ENCODE measurements at places on chromosomes 1 and 21. TPM values are rescaled to one million over a fixed set of nuclear protein-coding genes. Genes with fewer than 3 reads are reported as not detected.

The PITHD1 gene
- 86.4 TPM for polyA plus RNA-seq

The GSTM5 gene
- polyA plus RNA-seq = 1.4 TPM

The CELA3B gene
- 0.24 TPM for polyA plus RNA-seq

The LCE1C gene
- not detected for polyA plus RNA-seq

The TDRD5 gene
- polyA plus RNA-seq = not detected

All from heart left ventricle (tissue), 16 donors.